ENCODE measurements at places on chromosomes 3 and 15.

DNA sequence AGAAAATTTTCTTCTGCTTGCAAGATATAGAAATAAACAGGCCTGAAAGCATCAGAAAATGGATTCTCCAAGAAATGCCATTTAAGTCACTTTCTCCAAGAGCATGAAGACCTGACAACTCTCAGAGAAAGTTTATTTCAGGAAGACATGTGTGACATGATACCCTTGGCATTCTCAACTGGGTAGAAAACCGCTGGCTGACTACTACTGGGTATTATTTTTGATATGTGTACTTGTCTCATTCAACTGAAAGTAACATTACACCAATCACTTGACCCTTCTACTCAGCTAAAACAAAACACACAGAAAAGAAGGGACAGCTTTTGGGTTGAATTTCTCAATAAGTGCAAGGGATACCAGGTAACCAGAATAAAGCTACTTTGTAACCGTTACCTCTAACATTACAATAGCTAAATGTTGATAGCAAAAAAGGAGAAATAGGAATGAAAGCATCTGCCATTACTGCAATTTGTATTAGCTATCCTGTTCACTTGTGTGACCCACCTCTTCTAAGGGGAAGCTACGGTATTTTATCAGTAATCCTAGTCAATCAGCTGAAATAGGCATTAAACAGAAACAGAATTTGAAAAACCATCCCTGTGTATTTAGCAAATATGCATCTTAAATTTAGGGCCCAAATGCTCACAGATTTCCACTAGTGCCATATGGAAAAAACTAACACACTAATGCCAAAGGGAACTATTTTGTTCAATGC is 7.3 kb downstream of the TRA2B start:
- no peak for DNase-seq

DNA sequence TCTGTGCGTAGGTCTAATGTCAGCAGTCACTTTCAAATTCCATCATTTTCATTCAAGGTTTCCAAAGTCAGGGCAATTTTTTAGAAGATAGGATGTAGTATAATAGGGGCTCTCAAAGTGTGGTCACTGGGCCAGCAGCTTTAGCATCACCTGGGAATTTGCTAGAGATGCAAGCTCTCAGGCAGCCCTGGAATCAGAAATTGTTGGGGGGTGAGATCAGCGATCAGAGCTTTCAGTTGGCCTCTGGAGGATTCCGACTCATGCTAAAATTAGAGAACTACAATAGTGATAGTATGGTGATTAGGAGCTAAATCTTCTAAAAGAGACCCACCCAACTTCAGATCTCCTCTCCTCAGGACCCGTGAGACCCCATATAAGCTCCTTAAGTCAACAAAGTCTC is 2.4 kb upstream of the FRMD4B start:
- DNase-seq, result no peak

GRCh38 chr3:171809611-171809860 is 747 bp downstream of the PLD1 start:
- no peak for DNase-seq

- DNase-seq, result no peak
Observed at GRCh38 chr15:70091726-70092463, 5.8 kb downstream of the TLE3 start.

GRCh38 chr3:24154781-24155180 is 209.7 kb downstream of the NR1D2 start:
- no peak for DNase-seq

- no peak for DNase-seq
Observed at GRCh38 chr15:88717382-88718031, 78.7 kb downstream of the ISG20 start.

- DNase-seq, result no peak
Observed at GRCh38 chr15:39625451-39625850, 44.6 kb downstream of the THBS1 start.

DNA sequence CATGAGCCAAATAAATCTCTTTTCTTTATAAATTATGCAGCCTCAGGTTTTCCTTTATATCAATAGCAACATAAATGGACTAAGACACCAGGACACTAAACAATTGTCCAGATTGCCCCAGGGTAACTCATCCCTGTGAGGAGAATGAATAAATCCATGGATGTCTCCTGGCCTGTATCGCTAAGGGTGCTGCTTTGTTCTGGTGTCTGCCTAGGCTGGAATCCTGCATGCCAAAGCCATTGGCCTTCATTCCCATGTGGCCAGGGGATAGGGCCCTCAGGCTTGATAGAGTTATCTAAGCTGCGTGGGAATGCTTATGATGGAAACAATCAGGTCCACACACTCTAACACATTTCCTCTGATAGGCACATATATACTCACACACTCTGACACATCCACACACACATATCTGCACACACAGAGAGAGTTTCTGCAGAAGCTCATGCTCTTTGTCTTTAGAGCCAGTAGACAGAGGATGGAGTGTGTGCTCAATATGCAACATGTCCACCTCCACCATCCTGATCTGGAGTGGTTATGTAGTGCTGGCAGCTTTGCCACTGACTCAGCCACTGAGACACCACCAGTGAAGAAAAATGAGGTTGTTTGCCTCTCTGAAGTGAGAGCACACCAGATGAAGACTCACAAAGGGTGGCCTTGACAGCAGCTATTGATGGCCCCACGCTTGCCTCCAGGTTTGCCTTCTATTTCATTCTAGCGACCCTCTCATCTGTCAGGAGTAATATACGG is 24.0 kb upstream of the DGKG start:
- no peak for DNase-seq

GRCh38 chr15:29789871-29790270 is 32.4 kb downstream of the TJP1 start:
- DNase-seq, result no peak

GRCh38 chr3:122577409-122578031 is at the start of gene PARP15:
Gene PARP15, plus strand, starts transcription at chr3:122577650. Its CDS starts 18 bp downstream, at chr3:122577668.
- DNase-seq, result peak; percentile 32

DNA sequence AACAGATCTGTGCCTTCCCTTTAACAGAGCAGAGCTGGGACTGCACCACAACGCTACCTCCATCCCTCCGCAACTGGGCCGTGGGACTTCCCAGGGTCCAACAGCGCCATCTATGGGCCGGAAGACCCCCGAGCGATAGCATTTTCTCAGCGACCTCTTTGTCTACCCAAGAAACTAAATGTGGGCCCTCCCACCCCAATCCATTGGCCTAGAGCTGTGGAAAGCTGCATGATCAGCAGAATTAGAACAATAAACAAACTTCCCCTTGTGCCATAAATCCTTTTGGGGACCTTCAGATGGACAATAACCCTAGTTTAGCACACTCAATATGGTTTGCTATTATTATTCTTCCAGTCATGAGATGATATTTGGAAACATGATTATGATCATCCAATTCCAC is 74.8 kb upstream of the NTRK3 start:
- DNase-seq, result peak; percentile 3

DNA sequence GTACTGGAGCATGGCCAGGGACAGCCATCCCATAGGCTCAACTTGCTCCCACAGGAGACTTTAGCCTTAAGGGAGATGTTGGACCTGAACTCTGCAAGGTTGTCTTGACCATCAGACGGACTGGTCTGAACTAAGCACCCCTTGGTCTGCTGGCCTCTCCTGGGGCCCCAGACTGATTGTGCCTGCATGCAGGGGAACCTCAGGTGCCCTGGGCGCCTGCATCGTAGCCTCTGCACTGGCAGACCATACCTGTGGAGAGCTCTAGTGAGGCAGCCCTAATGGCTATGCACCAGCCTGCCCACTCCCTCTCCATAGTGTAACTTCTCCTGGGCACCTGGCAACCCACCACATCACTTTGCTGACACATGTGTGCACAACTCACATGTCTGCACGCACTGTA is 395.6 kb downstream of the ZPLD1 start:
- DNase-seq, result no peak

GRCh38 chr3:154427685-154428285 is 2.2 kb downstream of the GPR149 start:
- DNase-seq, result no peak

DNA sequence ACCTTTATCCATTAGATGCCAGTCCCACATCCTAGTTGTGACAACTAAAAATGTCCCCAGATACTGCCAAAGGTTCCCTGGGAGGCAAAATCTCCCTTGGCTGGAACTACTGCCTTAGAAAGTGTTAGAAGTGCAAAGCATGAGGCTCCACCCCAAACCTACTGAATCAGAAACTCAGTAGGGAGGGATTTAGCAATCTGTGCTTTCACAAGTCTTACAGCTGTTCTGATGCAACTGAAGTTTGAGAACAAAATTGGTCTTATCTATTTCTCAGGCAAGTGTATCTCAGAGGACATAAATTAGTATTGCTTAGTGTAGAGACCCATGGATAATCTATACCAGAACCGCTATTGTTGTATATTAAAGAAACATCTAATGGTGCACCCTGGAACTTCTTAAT is 70.2 kb downstream of the CLDN1 start:
- DNase-seq, result no peak

DNA sequence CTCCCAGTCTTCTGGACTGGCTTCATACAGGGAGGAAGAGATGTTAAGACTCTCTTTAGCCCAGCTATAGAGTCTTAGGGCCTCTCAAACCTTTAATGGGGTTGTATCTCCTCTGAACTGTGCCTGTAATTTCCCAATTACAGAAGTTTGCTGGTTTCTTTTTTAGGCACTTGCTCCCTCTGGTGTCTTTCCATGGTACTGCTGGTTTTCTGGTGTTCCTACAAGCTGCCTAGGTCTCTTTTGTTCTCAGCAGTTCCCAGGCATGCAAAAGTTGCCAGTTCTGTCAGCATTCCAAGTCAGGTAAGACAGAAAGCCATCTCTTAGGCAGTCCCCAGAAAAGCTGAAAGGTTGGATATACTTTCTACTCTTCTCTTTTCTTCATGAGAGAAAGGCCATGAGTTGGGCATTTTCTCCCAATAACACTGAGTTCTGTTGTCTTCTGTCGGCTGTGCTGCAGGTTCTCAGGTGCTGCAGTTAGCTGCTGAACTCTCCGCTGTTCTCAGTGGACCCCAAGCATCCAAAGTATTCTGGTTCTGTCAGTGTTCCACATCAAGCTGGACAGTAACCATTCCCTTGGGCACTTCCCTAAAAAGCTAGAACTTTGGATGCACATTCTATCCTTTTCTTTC is 54.4 kb upstream of the EHHADH start:
- DNase-seq, result peak; percentile 4

GRCh38 chr3:177787279-177788041 is 590.2 kb upstream of the TBL1XR1 start:
- DNase-seq, result no peak

DNA sequence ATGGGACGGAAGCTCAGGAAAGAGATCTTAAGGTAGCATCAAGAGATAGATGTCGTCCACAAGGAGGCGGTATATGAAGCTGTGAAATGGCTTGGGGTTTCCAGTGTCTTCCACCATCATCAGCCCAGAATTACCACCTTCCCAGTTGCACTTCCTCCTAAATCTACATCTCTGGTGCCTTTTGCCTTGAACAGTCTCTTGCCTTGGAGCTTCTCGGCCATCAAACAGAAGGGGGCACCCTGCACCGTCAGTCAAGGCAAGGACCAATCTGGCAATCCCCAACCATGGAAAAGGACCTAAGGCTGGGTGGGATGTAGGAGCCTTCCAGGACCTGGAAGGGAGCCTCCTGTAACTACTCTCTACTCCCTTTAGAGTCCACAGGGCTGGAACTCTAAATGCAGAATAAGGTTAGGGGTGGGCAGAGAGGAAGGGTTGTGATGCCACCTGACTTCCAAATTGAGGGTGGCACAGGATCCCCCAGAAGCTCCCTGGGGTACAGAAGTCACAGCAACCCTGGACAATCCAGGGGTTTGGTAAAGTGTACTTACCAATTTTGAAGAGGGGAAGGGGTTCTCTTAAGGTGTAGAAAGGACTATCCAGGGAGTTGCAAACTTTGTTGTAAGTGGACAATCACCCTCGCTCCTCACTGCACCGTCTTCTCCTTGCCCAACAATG is 1.0 kb upstream of the RYR3 start:
- DNase-seq, result no peak

DNA sequence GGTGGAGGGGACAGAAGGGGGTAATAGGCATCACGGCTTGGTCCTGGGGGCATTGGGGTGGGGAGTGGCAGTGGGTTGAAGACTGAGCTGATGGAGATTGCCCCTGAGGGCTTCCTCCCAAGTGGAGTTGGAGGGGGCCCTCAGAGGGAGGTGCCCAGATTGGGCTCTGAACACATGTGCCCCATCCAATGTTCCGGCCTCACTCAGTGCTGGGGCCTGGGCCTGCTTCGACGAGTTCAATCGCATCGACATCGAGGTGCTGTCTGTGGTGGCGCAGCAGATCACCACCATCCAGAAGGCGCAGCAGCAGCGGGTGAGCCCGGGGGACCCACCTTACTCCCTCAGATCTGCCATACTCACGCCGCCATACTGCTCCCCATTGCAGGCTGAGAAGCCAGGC is 45.3 kb downstream of the DNAH1 start:
- DNase-seq, result no peak

- no peak for DNase-seq
Observed at GRCh38 chr3:146966124-146966523, 361.0 kb upstream of the PLSCR5 start.

- DNase-seq, result no peak
Observed at GRCh38 chr15:30962659-30963058, 28.8 kb downstream of the MTMR10 start.

GRCh38 chr3:29978036-29978435 is 628.4 kb upstream of the TGFBR2 start:
- DNase-seq, result no peak

- DNase-seq, result no peak
Observed at GRCh38 chr15:79743032-79743431, 153.8 kb downstream of the MTHFS start.

DNA sequence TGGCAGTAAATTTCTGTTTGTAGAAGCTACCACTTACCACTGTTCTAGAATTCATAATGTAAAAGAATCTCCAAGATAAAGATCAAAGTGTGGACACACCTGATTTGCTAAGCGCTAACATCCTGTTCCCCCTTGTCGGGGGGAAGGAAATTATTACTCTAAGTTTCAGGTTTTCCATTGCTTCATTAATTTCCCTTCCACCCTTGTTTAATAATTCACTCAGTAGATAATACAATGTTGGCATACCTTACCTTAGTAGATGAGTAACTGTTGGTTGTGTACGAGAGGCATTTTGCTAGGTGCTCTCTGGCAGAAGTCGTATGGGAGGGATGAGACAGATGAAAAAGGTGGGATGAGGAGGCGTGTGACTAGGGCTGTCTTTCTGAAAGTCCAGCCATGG is 641.2 kb upstream of the ARRDC4 start:
- no peak for DNase-seq

GRCh38 chr15:99433026-99433756 is 132.6 kb upstream of the MEF2A start:
- DNase-seq, result no peak

GRCh38 chr3:85737846-85738245 is 779.1 kb downstream of the CADM2 start:
- DNase-seq, result no peak

- DNase-seq, result no peak
Observed at GRCh38 chr3:106184540-106185457, 316.0 kb upstream of the CBLB start.

- DNase-seq, result no peak
Observed at GRCh38 chr3:4432259-4432658, 34.8 kb downstream of the SUMF1 start.

DNA sequence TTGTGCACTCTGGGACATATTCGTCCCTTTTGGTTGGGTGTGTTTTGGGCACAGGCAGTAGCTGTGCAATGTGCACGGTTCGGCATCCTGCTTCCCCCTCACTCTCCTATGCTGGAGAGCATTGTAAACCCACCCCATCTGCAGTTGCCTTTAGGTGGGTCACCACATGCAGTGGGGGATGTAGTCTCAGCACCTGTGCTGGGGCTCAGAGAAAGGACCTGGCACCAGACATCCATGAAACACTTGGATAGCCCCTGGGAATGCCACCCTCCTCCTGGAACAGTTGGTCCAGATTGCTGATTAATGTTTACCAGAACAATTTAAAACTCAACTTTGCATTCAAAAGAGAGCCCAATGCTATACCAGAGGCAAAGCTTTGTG is 123.9 kb upstream of the MEF2A start:
- DNase-seq, result no peak

GRCh38 chr3:101994386-101994785 is 145.1 kb downstream of the NFKBIZ start:
- no peak for DNase-seq
